Substantia nigra (tissue), 51 donors: ENCODE measurements at places on chromosomes 6 and 20.

DNA sequence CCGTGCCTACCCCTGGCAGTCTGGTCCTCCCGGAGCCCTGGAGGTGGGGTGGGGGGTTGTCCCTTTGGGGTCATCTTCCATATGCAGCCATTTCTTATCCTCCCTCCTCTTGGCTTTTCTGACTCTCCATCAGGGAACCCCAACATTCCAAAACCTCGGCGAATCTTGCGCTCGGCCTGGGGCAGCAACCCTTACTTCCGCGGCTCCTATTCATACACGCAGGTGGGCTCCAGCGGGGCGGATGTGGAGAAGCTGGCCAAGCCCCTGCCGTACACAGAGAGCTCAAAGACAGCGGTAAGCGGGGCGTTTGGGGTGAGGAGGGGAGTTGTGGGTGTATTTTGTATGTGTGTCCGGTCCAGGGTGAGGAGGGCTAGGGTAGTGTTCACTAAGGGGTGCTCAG, 168.0 kb upstream of the RNF24 start:
- no peak for DNase-seq

GRCh38 chr6:30231067-30231466, 17.9 kb upstream of the TRIM26 start:
- no peak for DNase-seq

- DNase-seq: no peak
These were observed 47.4 kb downstream of the TRDN start for GRCh38 chr6:123589317-123589716.

DNA sequence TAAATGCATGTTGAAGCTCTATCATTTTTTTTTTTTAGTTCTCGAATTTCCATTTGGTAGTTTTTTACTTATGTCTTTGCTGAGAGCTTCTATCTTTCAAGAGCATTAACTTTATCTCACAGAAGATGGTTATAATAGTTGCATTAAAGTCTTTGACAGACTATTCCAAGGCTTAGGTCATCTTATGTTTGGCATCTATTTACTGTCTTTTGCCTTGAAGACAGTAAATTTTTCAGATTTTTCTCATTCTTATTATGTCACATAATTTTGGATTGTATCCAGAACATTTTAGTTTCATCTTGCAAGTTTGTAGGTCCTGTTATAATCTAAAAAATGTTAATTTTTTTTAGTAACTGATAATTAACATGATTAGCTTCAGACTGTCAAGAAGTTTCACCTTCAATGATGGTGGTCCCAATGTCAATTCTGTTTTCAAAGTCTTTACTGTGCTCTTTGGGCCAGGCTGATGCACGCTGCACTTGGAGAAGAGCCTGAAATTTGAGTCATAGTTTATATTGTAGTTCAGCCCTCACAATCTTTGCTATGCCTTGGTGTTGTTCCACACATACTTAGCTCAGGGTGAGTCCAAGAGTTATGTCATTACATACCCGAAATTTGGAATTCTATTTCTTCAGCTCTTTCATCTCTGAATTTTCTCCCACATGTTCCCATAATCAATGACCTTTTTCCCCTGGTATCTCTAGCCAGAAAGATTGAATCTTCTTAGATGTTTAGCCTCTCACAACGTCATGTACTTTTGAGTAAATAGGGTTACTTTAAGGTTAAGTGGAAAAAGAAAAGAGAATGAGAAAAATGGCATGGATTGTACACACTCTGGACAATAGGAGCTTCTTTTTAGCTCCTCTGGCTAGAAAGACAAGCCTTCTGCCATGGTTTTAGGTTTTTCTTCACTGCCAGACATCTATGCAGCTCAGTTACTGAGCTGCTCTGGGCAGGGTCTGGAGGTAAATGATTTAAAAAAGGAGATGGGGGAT, 110.3 kb upstream of the BTBD3 start:
- DNase-seq: no peak

- no peak for DNase-seq
These were observed 32.6 kb upstream of the MPC1 start for GRCh38 chr6:166415306-166415705.

GRCh38 chr6:34986845-34987246, 97.8 kb downstream of the ANKS1A start:
- peak; percentile 24 for DNase-seq

DNA sequence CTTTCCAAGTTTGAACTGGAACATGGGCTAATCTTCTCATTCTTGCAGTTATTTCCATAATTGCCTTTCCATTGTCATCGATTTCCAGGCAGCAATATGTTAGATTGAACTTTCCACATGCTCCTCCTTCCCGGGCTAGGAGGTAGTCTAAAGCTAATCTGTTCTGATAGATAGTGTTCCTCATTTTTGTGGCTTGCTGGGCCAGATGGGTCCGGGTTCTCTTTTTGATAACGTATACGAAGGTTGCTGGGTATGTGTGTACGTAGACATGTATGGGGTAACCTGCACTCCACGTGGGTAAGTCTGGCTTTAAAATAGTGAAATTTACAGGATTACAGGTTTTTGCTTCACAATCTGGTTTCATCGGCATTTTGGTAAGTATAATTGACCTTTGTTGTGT, 14.0 kb upstream of the GMPR start:
- DNase-seq: no peak

DNA sequence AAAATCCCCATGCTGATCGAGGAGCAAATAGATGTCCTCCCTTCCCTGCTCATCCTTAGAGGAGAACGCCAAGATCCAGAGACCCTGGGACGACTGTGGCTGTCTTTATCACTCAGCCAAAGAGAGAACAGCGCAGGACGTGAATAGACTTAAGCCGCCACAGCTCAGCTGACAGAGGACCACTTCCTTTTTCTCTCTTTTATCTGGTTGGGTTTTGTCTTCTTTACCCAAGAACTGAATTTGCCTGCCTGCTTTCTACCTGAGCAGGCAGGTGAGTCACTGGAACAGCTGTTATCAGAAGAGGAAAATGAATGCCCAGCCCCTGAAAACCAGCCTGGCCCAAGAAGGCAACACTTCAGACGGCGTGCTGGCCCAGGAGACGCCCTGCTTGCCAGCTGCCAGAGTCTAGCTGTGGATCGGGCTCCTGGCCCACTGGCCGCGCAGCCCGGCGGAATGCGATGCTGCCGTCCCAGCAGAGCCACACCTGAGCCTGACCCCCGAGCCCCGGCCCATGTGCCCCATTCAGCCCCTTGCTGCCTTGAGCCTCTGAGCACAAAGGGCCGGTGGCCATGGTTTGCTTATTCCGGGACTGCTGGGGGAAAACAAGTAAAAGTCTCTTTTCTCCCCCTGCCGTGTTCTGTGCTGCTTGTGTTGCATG, 82.1 kb downstream of the TCP11 start:
- DNase-seq: no peak

DNA sequence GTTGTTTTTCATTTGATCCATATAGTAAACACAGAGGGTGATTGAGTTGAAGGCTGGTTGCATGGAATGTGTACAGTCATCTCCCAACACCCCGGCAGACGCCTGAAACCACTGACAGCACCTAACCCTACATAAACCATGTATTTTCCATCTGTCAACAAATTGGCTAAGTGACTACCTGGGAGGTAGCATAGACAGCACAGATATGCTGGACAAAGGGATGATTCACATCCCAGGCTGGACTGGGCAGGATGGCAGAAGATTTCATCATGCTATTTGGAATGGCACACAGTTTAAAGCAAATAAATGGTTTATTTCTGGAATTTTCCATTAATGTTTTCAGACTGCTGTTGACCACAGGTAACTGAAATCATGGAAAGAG, 4.4 kb upstream of the VIP start:
- no peak for DNase-seq

DNA sequence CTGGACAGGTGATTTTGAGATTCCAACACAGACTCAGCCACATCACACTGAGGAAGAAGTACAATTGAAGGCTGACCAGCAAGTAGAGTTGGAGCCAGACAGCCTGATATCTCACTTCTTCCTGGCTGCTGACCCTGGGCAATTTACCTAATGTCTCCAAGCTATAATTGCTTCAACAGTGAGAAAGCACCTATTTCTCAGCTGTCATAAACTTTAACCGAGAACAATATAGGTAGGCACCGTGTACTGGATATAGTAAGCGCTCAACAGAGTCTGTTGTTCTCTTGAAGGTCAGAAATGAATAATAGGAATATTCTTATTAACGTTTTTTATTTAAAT, 28.3 kb downstream of the STX7 start:
- no peak for DNase-seq

DNA sequence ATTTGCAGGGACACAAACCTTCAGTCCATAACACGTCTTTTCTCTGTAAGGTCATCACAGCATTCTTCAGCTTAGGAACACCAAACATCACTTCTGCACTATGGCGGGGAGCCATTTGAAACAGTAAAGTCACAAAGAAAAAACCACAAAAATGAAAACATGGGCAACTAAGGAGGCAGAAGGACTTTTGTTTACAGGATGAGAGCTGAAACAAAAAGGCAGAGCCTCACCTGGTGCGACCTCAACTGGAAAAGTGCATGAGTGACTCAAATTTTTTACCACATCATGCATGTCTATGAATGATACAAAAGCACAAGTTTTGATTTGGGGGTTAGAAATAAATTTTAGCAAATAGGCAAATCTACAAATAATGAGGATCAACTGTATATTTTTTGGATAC, 68.2 kb upstream of the TNFAIP3 start:
- DNase-seq: no peak

- no peak for DNase-seq
These were observed 152.6 kb downstream of the BCKDHB start for GRCh38 chr6:80259118-80259517.
